ENCODE measurements at places on chromosomes 5 and 9.

DNA sequence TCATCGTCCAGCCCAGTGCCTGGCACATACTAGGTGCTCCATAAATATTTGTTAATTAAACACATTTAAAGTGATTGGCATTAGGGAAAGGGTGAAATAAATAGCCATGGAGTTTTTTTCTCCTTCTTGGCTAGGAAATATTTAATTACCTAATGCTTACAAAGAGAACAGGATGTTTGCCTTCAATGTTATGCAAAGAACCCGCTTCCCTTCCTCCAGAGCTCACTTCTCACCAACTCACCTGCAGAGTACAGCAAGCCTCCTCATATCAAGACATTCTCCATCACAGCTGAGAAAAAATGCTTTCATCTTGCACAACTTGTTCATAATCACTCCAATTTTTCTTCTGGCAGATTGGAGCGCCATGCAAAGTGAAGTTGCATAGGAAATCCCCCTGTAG lies 161.7 kb upstream of the STK32A start:
- no peak for DNase-seq

GRCh38 chr5:128378632-128379031 lies 159.4 kb downstream of the FBN2 start:
- DNase-seq = no peak

GRCh38 chr5:143916451-143916850 lies 104.5 kb downstream of the HMHB1 start:
- DNase-seq = no peak

- DNase-seq = no peak
These were observed 32.4 kb downstream of the SLC12A7 start for GRCh38 chr5:1079486-1079885.

DNA sequence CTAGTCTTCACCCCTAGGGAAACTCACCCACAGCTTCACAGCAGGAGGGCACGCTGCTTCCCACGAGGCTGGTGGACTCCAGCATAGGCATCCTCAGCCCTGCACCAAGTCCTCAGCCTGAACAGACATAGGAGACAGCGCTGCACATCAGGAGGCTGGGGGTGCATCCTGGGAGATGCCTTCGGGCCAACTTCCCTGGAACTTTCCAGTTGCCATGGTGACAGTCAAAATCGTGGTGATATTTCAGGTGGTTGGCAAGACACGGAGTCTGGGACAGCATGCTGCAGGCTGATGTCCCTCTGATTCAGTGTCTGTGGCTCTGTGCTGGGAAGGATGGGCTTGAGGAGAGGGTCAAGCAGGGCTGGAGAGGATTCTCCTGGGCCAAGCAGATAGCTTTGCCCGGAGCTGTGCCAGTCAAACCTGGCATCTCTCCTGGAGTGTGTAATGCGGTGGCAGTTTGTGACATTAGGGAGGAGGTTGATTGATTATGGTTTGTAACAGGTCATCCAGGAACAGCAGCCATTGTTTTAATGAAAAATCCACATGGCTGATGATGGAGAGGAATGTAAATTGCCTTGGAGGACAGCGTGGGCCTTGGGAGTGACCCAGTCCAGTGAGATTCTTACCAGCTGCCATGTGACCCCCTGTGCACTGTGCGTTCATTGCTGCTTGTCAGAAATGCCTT lies 35.6 kb upstream of the SEMA4D start:
- DNase-seq = no peak

- DNase-seq = no peak
These were observed 142.9 kb downstream of the GNA14 start for GRCh38 chr9:77505232-77505631.

DNA sequence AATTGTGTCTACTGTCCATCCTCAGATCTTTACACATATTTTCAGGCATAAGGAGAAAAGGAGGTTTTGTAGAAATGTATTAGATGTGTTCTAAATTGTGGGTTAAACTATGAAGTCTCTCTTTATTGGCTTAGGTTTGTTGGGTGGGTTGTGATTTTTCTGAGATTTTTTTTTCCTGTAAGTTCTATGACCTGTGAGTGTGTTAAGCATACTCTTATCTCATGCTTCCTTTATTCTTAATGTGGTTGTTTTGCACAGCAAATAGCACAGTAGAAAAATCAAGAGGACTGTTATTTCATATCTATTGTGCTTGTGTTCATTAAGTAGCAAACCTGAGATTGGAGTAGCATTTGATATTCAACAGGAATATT lies 23.3 kb downstream of the NR2F1 start:
- DNase-seq = no peak

DNA sequence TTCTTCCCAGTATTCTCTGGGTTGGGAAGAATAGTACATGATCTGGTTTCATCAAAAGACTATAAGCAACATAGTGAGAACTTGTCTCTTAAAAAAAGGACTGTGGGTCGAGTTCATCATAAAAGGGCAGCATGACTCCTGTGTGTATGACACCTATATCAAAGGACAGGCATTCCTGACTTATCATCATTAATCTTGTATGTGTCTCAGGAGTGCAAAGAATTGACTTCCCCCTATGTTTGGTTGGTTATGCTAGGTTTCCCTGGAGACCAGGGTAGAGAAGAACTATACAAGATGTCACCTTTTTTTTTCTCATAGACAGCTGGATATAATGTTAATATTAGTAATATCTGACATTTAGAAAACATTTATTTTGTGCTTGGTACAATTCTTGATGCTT lies 173.1 kb upstream of the ANKRD55 start:
- DNase-seq = no peak

DNA sequence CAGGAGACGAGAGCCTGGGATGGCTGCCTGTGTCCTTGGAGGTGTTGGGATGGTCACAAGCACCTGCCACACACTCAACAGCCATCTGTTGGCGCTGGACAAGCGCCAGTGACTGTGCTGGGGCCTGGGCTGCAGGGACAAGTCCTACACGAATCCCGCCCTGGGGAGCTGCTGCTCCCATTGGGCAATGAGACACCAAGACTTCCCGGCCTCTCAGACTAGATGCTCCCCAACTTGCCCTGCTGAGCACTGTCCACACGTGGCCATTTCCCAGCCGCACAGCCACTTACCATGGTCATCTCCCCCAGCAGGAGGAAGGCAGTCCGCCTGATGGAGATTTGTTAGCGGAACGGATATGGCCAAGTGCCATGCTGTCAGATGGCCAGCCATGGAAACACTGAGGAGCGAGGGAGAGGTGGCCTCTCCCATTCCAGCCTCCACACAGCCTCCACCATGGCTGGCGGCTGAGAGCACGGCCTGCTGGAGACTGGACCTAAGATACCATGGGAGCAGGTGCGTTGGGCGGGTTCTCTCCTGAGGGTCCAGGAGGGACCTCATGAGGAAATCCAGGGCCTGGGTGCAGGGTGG lies 43.9 kb downstream of the PRRT1B start:
- no peak for DNase-seq

GRCh38 chr9:70091103-70091502 lies 47.5 kb downstream of the MAMDC2 start:
- no peak for DNase-seq

DNA sequence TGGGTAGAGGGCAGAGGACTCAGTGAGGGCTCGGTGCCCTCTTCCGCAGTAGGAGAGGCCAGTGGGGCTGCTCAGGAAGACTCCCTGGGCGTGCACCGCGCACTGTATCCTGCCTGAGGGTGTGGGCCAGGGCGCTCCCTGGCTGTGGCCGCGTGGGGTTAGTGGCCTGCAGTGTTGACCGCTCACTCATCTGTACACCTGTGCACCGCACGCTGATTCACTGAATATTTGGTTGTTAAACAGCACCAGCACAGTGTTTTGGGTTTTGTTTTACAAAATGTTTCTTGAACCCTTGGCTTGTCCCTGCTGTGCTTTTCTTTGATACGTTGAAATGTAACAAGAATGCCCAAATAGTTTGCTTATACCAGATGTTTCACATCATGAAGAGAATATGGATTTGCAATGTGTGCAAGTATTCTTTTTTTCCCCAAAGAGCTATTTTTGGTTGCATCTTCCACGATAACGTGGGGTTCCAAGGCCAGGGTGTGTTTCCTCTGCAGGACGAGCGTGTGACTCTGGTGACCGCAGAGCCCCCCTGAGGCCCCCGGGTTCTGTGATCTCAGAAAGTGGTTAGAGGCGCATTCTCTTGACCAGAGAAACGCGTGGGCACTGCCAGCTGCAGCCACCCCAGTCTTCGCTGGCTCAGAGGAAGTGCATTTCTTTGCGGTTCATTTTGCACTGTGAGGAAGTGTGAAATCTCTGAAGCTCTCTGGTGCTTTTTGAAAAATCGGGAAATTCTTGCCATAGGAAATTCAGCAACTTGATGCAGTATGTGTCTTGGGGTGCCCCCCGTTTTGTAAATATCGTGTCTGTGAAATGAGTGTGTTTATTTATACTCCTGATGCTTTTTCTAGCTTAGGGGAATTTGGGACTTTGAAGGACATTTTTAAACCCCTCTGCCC lies 46.9 kb downstream of the AHRR start:
- DNase-seq = no peak

GRCh38 chr5:76982450-76982849 lies 29.6 kb downstream of the CRHBP start:
- no peak for DNase-seq

- DNase-seq = peak; percentile 66
These were observed 29.5 kb downstream of the MTAP start for GRCh38 chr9:21831841-21832509.

DNA sequence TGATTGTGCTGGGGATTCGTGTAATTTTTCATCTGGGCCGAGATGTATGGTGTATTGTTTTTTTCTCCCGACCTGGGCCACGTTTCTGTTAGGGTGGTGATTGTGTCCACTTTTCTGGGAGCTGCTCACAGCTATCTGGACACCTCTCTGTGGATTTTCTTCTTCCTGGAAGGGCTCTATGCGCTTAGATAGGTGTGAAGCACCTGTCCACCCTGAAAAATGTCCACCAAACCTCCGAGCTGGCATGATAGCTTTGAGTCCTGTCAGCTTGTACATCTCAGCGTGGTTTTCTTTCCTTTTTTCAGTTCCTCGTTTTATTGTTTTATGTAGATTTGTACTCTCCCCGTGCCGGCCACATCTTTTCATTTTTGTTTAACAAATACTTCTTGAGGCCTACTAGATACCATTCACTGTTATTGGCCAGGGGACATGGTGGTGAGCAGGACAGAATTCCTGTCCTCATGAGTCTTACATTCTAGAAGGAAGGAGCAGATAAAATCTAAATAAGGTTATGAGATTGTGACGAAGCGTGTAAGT lies 1.1 kb downstream of the UGCG start:
- DNase-seq = no peak

- DNase-seq = no peak
These were observed 45.3 kb upstream of the NKD2 start for GRCh38 chr5:963310-963672.

DNA sequence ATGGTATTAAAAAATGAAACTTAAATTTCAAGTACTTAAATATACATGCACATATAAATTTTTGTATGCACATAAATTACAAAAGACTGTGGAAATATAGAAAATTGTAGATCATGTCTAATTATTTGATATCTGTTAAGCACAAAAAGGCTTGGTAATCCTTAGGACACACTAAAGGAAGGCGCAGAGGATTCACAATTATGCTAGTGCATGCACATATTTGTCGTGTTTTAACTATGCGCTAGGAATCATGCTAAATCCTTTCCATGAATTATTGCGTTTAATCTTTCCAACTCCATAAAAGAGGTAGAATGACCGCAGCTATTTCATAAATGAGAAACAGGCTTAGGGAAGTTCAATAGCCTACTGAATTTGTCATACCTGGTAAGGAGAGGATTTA lies 244.1 kb upstream of the ITGA1 start:
- no peak for DNase-seq

DNA sequence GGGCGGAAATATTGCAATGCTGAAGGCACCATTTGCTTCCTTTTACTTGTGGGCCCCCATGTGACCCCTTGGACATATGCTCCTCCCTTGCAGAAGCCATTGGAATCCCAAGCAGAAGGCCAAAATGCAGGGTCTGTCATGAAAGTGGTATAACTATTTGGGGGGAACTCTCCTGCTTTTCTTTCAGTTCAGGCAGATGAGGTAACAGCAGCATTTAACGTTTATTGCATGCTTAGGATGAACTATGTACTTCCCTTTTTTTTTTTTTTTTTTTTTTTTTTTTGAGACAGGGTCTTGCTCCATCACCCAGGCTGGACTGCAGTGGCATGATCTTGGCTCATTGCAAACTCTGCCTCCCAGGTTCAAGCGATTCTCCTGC lies 7.8 kb downstream of the FOXI1 start:
- DNase-seq = no peak

- no peak for DNase-seq
These were observed 35.4 kb downstream of the GDNF start for GRCh38 chr5:37804401-37804800.

DNA sequence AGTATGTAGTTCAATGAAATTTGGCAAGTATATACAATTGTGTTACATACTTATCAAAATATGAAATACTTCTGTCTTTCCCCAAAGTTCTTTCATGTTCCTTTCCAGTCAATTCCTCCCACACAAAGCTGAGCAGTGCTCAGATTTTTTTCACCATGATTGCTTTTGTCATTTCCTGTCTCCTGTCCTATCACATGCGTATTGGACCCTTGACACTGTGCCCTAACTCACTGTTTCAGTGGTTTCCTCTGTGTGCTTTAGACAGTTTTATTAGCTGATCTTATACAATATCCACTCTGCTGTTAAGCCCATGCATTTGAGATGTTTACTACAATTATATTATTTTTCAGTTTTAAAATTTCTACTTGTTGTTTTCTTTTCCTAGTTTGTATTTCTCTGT lies 463.6 kb upstream of the MEF2C start:
- DNase-seq = no peak

DNA sequence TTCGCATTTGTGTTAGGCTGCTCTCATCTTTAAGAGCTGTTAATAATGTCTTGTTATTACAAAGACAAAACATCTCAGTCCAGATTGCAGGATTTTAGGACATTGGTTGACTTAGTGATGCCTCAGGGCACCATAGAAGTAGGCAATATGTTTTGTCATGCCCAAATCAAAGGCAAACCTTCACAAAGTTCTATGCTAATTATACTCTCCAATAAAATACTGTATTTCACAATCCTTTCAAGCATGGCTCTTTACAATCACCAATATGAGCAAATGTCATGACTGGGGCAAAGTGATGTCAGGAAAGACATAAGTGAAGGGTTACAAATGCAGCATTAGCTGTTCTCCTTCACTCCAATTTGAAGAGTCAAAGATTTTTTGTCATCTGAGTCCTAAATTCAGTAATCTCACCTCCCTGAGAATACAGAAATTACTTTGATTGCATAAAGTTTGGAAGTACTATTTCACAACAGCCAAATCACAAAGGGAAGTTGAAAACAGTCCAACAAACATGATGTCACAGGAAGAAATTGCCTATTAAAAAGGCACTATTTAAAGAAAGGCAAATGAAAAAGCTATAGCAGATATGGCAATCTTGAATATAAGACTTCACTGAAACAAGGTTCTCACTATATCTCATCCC lies 303.2 kb downstream of the PRR16 start:
- no peak for DNase-seq

- DNase-seq = no peak
These were observed 85.7 kb downstream of the IZUMO3 start for GRCh38 chr9:24459953-24460352.

DNA sequence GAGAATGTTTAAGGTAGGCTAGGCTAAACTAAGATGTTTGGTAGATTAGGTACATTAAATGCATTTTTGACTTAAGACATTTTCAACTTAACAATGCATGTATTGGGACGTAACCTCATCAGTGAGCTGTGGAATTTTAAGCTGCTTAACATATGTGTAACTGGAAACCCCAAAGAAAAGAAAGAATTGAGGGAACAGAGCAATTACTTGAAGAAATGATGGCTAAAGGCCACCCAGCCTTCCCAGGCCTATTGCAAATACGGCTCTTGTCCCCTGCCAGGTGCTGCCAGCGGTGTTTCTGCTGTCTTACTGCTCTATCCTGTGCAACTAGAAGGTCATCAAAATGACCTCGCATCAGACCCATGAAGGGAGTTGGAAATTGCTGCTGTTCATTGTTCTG lies 52.0 kb downstream of the RICTOR start:
- no peak for DNase-seq

GRCh38 chr9:131197160-131197911 lies 72.0 kb downstream of the NUP214 start:
- no peak for DNase-seq
